ENCODE measurements at places on chromosomes 1 and 21. TPM values are rescaled to one million over a fixed set of nuclear protein-coding genes. Genes with fewer than 3 reads are reported as not detected.

DNA sequence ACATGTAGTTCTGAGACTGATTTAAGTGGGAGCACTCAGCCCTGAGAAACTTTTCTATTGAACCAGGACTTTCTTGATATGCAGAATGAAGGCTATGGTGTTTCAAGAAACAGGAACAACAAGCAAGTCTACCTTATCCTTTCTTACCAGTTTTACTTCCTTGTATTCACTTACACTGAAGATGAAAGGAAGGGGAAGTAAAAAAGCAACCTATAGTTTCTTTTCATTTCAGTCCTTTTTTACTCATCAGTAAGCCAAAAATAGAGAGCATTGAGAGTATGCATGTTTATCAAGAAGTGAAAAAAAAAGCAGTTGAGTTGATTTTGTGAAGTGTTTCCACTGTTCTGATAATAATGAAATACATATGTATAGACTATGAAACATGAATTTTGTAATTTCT lies 1010.3 kb downstream of the AMY1C start:
- no peak for DNase-seq

DNA sequence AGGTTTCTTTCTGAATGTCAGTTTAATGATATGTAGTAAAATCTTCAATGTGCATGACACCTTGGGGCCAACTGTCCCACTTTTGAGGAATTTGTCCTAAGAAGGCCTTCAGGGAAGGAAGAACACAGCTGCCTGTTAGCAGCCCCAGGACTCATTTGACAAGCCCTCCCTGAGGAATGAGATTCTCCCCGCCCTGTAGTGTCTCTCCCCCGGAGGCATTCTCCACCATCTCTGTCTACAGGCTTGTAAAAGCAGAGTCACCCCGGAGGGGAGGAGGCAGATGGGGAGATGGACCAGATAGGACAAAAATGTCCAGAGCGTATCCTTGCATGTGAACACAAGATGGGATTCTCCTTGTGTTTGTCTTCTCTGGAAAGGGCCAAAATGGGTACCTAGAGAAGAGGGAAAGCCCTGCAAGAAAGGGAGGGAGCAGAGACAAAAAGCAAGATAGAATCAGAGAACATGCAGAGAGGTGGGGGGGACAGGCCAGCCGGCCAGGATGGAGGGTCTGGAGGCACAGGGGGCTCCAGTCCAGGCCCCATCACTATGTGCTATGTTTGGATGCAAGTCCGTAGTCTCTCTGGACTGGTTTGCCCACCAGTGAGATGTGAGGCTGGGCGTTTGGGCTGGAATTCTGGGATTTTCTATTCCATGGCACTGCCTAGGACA lies 12.0 kb upstream of the WNT3A start:
- DNase-seq = no peak

GRCh38 chr1:32782086-32782485 lies 35.1 kb downstream of the YARS1 start:
- DNase-seq = no peak

- DNase-seq = no peak
Observed at GRCh38 chr1:30930631-30931173, 22.1 kb upstream of the SDC3 start.

GRCh38 chr21:20999659-21000058 lies 1.4 kb downstream of the NCAM2 start:
- no peak for DNase-seq

- DNase-seq = no peak
Observed at GRCh38 chr1:67242016-67242415, 65.7 kb upstream of the IL12RB2 start.

DNA sequence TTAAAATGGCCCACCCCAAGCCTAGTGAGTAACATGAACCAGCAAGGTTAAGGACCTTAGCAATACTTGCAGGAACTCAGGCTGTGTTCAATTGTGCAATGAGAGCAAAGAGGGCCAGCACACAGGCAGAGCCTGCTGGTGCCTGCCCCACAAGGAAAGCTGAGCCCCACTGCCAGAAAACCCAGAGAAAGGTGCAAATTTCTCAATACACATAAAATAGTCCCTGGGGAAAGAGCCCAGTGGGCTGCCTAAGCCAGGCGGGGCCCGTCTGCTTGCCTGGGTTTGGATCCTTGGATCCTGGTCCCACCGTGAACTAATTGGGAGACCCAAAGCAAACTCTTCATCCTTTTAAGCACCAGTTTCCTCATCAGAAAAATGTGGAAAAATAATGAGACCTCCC lies 128.5 kb upstream of the CACNA1E start:
- no peak for DNase-seq

DNA sequence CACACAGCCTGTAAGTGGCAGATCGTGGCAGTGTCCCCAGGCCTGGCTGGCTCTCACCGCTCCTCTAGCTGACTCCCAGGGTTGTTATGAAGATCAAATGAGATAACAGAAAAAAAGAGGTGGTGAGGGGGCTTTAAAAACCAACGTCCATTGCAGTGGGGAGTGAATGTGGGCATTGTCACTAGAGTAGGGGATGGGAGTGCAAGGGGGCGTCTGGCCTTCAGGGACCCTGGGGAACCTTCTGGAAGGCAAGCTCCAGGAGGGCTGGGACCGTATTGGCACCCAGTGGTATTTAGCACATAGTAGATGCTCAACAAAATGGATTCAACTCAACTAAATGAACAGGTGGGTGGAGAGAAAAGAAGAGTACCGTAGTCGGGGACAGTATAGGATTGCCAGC lies 3.4 kb downstream of the PLA2G2D start:
- DNase-seq = no peak

DNA sequence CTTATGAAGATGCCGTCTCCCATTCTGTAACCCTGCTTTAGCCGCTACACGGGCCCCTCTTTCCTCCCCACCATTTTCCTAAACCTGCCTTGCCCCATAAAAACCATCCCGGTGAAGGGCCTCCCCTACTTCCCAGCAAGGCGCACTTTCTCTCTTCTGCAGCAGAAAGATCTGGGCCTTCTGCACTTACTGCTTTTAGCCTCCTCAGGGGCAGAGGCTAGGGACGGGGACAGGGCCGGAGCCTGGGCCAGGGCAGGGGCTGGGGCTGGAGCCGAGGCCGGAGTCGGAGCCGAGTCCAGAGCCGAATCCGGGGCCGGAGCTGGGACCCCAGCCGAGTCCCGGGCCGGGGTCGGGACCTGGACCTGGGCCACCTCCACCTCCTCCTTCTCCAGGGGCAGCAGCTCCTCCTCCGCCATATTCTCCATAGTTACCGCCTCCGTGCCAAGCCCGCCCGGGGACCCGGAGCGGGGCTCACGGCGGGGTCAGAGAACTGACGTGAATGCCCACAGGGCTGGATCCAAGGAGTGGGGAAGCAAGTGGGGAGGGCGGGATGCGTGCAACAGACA lies 382 bp downstream of the TRMT1L start:
- DNase-seq = no peak

DNA sequence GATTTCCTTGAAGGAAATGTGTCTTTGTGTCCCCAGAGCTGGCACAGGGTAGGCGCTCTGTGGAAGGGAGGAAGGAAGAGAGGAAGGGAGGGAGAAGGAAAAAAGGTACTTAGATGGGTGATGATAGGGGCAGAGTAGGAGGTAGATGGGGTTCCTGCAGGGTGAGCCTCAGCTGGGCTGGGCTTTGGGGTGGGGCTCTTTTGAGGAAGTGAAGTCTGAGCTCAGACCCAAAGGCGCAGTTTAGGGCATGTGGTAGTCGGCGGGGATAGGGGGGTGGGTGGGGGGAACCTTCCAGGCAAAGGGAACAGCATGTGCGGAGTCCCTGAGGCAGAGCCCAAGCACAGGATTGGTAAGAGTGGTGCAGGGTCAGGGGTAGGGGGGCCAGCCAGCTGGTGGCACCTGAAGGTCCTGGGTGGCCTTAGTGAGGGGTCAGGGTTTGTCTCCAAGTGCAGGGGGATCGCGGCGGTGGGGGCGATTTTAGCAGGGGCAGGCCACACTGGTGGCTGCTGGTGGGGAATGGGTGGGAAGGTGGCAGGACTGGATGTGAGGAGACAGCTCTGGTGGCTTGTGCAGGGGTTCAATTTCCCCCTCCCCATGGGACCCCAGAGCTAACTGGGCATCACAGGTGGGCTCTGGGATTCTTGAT lies 8.4 kb upstream of the HTR6 start:
- DNase-seq = no peak

DNA sequence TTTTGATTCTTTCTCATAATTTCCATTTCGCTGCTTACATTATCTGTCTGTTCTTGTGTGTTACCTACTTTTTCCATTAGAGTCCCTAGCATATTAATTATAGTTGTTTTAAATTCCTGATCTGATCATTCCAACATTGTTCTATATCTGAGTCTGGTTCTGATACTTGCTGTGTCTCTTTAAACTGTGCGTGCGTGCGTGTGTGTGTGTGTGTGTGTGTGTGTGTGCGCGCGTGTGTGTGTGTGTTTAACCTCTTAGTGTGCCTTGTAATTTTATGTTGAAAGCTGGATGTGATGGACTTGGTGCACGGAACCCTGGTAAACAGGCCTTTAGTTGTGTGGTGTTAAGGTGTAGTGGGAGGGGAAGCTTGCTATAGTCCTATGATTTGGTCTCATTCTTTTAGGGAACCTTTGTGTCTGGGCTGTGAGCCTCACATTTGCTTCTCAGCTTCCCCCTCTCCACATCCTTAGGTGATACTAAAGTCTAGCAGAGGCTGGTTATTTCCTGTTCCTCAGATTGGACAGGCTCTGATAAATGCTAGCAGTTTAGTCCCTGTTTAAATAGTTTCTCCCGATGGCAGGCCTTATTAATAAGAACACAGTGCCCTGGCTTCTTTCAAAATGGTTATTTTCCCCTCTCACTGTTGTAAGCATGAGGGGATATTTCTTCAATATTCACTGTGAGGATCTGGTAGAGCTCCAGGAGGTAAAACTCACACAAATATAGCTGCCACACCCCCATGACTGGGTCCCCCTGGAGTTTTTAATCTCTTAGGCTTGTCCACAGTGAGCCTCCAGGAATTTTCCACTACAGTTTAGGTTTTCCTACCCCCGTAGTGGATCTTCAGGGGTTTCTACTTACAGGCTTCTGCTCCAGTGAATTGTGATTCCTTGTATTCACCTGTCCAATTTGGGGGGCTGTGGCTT lies 118.3 kb downstream of the GALNT2 start:
- no peak for DNase-seq

DNA sequence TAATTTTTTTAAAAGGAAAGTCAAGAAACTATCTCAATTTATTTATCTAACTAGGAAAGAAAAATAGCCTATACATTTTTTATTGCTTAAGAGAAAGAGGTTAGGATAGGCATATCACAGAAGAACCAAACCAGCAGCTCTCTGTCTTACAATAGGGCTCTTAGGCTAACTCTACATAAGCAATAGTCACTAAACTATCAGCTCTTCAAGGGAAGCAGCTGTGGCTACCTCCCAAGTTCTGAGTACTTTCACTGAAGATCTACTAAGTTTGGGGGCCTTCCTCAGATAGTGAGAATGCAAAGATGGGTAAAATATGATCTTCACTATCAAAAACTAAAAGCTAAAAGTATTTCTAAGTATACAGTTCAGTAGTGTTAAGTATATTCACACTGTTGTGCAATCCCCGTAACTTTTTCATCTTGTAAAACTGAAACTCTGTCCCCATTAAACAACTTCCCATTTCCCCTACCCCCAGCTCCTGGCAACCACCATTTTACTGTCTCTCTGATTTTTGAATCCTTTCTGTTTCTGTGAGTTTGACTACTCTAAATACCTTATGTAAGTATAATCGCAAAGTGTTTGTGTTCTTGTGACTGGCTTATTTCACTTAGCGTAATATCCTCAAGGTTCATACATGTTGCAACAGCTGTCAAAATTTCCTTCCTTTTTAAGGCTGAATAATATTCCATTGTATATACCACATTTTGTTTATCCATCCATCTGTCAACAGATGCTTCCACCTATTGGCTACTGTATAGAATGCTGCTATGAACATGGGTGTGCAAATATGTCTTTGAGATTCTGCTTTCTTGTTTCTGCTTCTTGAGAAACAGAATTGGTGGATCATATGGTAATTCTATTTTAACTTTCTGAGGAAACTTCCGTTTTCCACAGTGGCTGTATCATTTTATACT lies 73.3 kb downstream of the ACBD6 start:
- DNase-seq = no peak

- no peak for DNase-seq
Observed at GRCh38 chr1:44333376-44333775, 21.7 kb downstream of the ERI3 start.

DNA sequence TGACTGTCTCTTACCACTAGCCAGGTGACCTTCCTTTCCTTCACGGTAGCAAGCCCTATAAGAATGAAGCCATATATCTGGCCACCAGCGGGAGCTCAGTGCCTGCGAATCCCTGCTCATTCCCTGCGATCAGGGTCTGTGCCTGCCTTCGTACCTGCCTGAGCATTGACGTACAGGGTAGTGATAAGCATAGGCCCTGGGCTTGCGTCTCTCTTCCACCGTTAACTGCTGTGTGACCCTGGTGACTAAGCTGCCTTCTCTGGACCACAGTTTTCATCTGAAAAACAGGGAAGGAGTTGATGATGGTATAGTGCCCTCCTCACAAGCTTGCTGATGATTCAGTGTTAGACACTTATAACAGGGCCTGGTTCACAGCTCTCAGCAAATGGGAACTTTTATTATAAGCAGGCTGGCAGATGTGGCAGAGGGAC lies 4.1 kb downstream of the ZC3H12A start:
- no peak for DNase-seq

GRCh38 chr1:107474877-107475612 lies 334.2 kb downstream of the NTNG1 start:
- no peak for DNase-seq

GRCh38 chr21:43794311-43794710 lies 4.9 kb downstream of the RRP1 start:
- no peak for DNase-seq

GRCh38 chr1:159300146-159300545 lies 2.0 kb upstream of the FCER1A start:
- DNase-seq = no peak

DNA sequence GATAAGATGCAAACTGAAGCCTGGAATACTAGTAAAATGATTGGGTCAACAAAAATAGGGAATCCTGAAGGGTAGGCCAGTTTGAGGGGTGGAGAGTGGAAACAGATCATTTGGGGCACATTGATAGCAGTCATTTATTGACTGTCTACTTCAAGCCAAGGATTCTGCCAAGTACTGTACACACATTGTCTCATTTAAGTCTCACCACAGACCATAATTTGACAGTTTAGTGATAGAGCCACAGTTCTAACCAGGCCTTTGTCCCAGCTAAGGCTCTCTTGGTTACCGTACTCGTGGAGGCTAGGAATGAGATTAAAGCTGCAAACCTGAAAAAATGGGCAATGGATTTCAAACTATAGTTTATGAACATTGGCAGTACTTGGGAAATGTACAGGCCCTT lies 11.2 kb downstream of the RBM15 start:
- DNase-seq = no peak

GRCh38 chr1:229845410-229846138 lies 219.5 kb downstream of the URB2 start:
- no peak for DNase-seq

GRCh38 chr1:12208271-12208670 lies 21.6 kb upstream of the VPS13D start:
- no peak for DNase-seq

- no peak for DNase-seq
Observed at GRCh38 chr1:89149229-89149628, 23.3 kb upstream of the GBP2 start.

- DNase-seq = no peak
Observed at GRCh38 chr1:195568389-195568788, 1039.9 kb downstream of the KCNT2 start.

Gene SYTL1
- total RNA-seq = 76.0 TPM

Gene TFF3
- total RNA-seq = not detected

Gene PEAR1
- total RNA-seq = not detected

Gene CXADR
- not detected for total RNA-seq

Gene DFFA
- 34.3 TPM for total RNA-seq

Gene RGS13
- 0.60 TPM for total RNA-seq

Gene MROH9
- total RNA-seq = not detected

Gene OR2T35
- 1.6 TPM for total RNA-seq

Gene DISP3
- 0.44 TPM for total RNA-seq
